ENCODE measurements at places on chromosomes 5 and 9.

- no peak for DNase-seq
Observed at GRCh38 chr9:27278374-27278773, 18.6 kb downstream of the EQTN start.

DNA sequence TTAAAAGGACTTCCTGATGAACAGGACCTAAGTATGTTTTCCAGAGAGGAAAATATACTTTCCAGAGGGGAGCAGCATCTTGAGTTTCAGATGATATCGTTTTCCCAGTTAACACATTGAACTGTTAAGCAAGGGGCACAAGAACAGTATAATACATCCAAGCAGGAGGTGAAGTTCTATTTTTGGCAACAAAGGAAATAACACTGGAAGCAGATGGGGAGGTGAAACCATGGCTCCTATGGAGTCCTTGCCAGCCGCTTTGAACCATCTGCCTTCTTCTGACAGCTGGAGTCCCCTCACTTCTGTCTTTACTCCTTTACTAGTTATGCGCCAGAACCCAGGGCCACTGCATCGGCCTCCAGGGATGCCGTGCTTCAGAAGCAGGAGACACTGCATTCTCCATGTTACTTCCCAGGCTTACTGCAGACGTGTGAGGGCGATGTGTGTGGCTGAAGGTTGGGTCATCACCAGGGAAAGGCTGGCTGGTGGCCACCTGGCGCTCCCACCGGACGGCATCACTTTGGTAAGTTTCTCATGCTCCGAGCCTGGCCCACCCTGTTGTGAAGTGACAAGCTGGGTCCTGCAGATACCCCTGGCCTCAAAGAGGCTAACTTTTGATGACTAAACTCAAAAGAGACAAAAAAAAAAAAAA lies 77.8 kb downstream of the TTLL11 start:
- no peak for DNase-seq

GRCh38 chr5:169291877-169292276 lies 9.1 kb downstream of the SLIT3 start:
- DNase-seq, result no peak

- no peak for DNase-seq
Observed at GRCh38 chr5:53785924-53786323, 225.5 kb downstream of the NDUFS4 start.

- no peak for DNase-seq
Observed at GRCh38 chr5:75710637-75711036, 6.6 kb downstream of the POC5 start.

GRCh38 chr5:42360616-42361314 lies 62.5 kb upstream of the GHR start:
- no peak for DNase-seq

GRCh38 chr9:88872192-88872946 lies 118.9 kb upstream of the S1PR3 start:
- no peak for DNase-seq

DNA sequence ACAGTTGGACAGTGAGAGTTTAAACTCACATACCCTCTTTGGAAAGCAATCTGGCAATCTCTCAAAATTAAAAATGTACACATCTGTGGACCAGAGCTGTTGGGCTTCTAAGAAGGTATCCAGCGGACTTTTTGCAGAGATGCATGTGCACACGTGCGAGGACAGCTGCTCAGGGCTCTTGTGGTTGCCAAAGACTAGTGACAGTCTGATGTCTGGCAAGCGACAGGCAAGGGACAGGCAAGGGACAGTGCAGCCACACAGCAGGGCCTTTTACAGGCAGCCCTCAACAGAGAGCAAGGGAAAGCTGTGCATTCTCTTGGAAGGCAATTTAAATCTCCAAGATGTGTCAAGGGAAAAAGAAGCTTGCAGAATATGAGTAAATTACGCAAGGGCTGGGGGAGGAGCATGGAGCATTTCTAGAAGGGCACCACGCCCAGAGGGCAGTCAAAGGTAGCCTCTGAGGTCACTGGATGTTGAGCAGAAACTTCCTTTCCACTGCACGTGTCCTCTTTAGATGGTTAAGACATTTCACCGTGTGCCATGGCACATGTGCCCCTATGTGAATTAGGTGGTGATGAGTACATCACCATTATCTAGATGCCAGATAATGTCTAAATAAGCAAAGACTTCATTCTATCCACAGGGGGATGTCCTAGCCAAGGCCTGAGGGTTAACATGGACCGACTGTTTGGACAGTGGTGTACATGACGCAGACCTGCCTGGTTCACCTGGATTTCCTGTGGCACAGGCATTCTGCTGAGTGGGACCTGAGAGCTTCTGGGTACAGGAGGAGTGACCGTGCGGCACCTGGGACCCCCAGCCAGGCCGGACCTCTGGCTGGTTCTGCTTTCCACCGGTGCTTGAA lies 9.1 kb downstream of the GFPT2 start:
- DNase-seq, result no peak

DNA sequence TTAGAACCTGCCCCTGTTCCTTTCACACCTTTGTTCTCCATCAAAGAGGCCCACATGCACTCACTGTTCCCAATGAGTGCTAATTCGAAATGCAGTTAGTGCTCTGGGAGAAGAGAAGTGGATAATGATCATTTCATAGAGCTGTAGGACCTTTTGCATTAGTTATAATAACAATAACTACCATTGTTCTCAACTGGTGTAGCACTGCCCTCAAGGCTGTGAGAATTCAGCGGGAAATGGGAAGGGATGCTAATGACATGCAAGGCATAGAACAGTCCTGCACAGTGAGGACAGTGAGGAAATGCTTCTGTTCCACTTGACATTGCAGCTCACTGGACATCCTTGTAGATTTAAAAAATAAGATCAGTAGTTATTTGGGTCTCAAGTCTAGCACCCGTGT lies 187.4 kb downstream of the FBXL7 start:
- DNase-seq, result no peak

GRCh38 chr5:167708449-167708848 lies 583.0 kb upstream of the WWC1 start:
- DNase-seq, result no peak

- peak; percentile 6 for DNase-seq
Observed at GRCh38 chr5:68932830-68933434, 160.9 kb upstream of the SLC30A5 start.

- DNase-seq, result no peak
Observed at GRCh38 chr9:120412425-120412951, 167.5 kb downstream of the CDK5RAP2 start.

DNA sequence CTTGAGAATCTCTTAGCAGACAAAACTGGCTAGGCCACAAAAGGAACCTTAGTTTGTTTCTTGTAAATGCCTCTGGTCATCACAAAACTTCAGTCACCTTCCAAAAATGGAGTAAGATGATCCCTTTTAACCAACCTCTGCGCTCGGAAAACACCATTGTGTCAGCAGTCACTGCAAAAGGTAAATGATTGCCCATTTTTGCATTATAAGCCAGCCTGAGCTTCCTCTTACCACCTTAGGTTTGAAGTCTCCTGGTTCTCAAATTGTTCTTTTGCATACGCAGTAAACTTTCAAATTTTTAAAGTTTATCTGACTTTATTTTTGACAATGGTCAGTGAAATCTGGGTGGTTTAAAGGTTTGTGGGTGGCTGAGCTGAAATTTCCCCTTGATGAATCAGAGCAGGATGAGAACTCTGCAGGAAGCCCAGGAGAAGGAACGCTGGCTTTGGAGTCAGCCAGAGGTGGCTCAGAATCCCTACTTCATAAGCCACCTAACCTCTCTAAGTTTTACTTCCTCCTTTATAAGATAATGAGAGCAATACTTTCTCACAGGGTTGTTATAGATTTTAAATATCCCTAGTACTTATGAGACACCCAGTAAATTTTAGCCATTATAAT lies 131.4 kb downstream of the MED10 start:
- no peak for DNase-seq

- peak; percentile 30 for DNase-seq
Observed at GRCh38 chr9:136773386-136774044, 9.2 kb upstream of the LCN15 start.

GRCh38 chr9:113828221-113828620 lies 47.9 kb upstream of the ZNF618 start:
- no peak for DNase-seq

- DNase-seq, result no peak
Observed at GRCh38 chr5:53019320-53019719, 30.2 kb downstream of the ITGA2 start.

DNA sequence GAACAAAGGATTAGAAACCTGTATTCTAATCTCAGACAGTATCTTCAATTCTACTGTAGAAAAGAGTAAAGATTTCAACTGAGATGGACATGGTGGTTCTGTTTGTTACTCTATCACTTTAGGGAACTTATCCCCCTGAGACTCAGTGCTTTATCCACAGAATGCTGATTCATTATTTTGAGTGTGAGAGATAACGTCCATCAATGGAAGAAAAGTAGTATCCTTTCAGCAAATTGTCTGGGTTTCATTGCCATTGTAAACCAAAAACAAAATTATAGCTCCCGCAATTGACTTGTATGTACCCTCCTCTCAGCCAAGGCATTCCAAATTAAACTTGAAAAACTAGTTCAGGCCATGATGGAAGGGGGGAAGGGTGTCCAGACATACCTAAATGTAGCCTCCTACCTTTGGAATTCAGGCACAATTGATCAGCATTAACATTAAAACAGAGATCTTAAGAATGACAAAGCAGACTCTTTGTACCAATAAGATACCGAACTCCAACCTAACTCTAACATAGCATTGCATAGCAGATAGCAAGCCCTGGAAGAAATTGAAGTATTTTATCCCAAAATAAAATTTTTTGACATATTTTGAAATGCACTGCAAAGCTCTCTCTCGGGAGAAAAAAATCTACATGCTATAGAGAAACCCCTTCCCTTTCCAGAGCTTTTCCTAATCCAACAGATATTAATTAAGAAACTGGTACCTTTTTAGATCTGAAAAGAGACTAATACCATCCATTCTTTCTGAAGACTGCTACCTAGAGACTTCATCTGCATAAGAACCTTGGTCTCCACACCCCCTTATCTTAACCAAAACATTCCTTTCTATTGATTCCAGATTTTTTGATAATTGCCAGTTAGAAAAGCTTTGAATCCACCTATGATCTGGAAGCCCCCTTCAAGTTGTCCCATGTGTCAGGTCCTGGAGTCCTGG lies 1055.7 kb downstream of the PTPRD start:
- DNase-seq, result no peak

DNA sequence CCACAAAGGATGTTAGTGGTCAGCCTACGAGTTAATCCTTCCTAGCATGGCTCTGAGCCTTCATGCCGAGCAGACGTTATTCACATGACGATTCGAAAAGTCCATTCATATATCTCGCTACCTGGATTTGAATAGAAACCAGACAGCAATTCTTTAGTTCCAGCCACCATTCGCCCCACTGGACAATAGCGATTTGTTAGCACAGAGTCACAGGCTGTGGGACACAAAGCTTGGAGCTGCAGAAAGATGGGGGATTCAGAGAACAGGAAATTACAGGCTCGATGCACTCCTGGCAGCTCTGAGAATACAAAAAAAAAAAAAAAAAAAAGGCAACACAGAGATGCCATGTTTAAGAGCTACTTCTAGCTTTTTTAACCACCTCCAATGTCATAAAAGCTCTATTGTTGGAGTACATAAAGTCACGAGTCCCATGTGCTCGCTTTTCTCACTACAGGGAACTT lies 110.7 kb downstream of the NR6A1 start:
- no peak for DNase-seq

GRCh38 chr5:180334176-180334575 lies 19.0 kb downstream of the GFPT2 start:
- DNase-seq, result no peak

- DNase-seq, result peak; percentile 30
Observed at GRCh38 chr5:75337366-75338021, 474 bp downstream of the HMGCR start.

DNA sequence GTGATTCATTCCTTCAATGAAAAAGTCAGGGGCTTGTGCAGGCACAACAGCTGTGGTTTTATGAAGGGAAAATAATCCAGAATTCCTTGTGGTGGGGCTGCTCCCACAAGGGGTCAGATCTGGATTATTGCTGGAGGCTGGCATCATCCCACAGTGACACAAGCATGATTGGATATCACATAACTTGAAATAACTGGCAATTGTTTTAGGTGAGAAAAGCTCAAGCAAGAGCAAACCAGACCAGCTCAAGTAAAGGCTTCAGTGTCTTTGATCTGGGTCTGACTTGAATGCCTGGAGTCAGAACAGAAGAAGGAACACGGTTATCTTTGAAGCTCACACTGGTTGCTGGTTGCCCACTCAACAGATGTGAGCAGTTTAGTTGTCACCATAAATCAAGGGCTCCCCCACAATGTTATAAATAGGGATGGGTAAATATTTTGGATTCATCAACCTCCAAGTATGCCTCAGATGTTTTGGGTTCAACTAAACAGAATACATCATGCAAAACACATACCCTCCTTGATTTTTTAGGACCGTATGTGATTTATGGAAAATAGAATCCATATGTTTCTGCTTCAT lies 3.1 kb upstream of the ZNF474 start:
- DNase-seq, result no peak

GRCh38 chr5:150021491-150022157 lies 21.1 kb downstream of the HMGXB3 start:
- no peak for DNase-seq

- no peak for DNase-seq
Observed at GRCh38 chr5:167851416-167851815, 440.0 kb upstream of the WWC1 start.

- no peak for DNase-seq
Observed at GRCh38 chr5:121175986-121176385, 675.7 kb upstream of the FTMT start.

- peak; percentile 57 for DNase-seq
Observed at GRCh38 chr9:27528886-27529315, 713 bp downstream of the MOB3B start.

GRCh38 chr5:51389577-51390463 lies 6.6 kb downstream of the ISL1 start:
- no peak for DNase-seq

DNA sequence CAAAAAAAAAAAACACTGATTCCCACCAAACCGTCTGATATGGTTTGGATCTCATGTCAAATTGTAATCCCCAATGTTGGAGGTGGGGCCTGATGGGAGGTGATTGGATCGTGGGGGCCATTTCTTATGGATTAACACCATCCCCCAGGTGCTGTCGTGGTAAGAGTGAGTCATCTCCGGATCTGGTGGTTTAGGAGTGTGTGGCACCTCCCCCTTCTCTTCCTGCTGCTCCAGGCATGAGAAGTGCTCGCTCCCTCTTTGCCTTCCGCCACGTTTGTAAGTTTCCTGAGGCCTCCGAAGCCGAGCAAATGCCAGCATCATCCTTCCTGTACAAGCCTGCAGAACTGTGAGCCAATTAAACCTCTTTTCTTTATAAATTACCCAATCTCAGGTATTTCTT lies 45.2 kb downstream of the HSD17B3 start:
- no peak for DNase-seq

- DNase-seq, result no peak
Observed at GRCh38 chr5:9056046-9056445, 489.8 kb downstream of the SEMA5A start.

- no peak for DNase-seq
Observed at GRCh38 chr5:56358703-56359681, 125.9 kb upstream of the ANKRD55 start.

DNA sequence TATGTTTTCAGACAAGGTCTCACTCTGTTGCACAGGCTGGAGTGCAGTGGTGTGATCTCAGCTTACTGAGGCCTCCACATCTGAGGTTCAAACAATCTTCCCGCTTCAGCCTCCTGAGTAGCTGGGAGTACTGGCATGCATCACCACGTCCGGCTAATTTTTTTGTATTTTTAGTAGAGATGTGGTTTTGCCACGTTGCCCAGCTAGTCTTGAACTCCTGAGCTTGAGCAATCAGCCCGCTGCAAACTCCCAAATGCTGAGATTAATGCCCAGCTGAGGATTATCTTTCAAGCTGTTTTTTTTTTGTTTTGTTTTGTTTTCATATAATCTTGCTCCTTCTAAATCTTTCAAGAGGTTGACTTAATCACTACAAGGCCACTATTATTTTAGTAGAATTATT lies 47.3 kb upstream of the SLC28A3 start:
- DNase-seq, result no peak

GRCh38 chr5:119353686-119354366 lies 2.0 kb upstream of the TNFAIP8 start:
- no peak for DNase-seq
